Left lobe of liver (tissue), 2 donors: ENCODE measurements at places on chromosomes 12 and 14. TPM values are rescaled to one million over a fixed set of nuclear protein-coding genes. Genes with fewer than 3 reads are reported as not detected.

- DNase-seq = no peak
These were observed 7.3 kb upstream of the TCHP start for GRCh38 chr12:109892748-109893147.

- no peak for DNase-seq
These were observed 22.5 kb upstream of the ATP2B1 start for GRCh38 chr12:89731089-89731488.

GRCh38 chr12:124398578-124399227, 103.8 kb downstream of the RFLNA start:
- no peak for DNase-seq

DNA sequence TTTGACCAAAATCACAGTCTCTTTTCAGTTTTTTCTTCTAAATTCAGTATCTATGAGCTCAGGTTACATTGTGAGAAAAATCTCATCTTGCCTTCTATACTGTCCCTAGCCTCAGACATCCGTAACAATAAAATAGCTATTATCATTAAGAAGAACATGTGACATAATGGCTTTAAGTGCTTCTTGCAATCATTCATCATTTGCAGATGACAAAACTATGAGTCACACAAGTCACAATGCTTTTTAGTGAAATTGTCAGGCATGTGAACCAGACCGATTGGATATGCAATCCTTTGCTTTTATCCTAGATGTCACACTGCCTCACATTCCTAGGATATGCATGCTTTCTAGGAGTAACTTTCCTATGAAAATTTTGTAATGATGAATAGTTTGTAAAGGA, 313.1 kb downstream of the SLC6A15 start:
- no peak for DNase-seq

GRCh38 chr14:80364274-80364673, 153.0 kb upstream of the DIO2 start:
- no peak for DNase-seq

GRCh38 chr14:95472819-95473251, 43.6 kb downstream of the SYNE3 start:
- no peak for DNase-seq

DNA sequence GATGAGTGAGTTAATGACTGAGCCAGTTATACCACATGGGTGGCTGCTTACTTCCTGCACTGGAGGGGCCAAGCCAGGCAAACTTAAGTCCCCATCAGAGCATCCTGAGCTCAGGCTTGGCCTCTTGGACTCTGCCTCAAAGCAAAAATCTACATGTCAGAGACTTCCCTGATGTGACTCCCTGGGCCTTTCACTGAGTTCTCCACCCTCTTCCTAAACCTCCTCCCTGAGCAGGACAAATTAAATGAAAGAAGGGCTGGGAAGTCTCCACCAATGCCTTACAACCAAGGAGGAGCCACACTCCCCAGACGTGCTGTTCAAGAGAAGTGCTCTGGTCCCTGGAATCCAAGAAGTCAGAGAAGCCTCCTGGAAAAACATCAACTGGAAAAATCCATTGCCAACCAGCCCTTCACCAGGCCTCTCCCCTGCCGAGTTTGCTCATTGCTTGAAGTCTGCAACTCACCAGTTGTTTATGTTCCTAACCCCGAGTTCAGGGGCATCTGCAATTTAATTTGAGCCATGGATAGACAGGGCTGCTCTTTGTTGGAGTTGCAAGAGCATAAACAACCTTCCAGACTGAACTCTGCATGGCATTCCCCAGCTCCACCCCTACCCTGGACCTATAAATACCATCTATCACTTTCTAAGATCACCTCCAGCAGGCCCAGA, 160.5 kb downstream of the ANO2 start:
- DNase-seq = no peak

BEGAIN gene
- 0.70 TPM for total RNA-seq

- no peak for DNase-seq
These were observed 75.5 kb upstream of the DCD start for GRCh38 chr12:54723379-54724256.

GRCh38 chr14:55354500-55354899, 57.1 kb downstream of the ATG14 start:
- peak; percentile 47 for DNase-seq

DNA sequence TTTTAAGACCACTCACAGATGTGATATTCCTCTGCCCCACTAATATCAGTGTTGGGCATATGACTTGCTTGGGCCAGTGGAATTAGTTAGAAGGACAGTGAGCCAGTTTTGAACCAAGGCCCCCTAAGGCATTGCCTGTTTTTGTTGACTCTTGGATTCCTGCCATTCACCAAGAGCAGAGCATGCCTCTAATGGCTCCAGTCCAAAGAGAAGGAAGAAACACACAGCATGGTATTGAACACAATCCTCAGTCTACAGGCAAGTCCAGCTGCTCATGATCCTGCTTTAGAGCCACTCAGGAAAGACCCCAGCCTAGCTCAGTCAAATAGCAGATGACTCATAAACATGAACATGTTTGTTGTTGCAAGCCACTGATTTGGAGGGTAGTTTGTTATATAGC, 1201.5 kb downstream of the BCL11B start:
- DNase-seq = no peak

GRCh38 chr12:123388951-123389559, 5.1 kb downstream of the KMT5A start:
- DNase-seq = no peak

- DNase-seq = no peak
These were observed 236.4 kb downstream of the PCNX1 start for GRCh38 chr14:71143381-71144290.

MYF6 gene
- total RNA-seq = not detected

DCN gene
- total RNA-seq = 108 TPM

MYH6 gene
- not detected for total RNA-seq

DNA sequence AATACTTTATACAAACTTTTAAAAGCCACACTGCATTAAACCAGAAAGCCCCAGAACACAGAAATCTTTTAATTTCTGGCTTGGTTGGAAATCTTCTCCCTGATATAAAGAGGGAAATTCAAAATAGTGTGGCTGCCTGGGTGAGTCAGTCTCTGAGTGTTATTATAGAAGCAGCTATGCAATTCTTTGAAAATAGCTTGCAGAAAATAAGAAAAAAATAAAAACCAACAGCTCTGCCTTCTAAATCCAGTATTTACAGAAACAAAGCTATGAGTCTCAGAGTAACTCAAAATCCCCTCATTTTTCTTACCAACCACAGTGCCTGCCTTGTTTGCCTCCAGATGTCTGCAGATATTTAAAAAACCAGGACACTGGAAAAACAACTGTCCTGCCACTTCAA, 68.6 kb upstream of the FERMT2 start:
- DNase-seq = no peak

- DNase-seq = no peak
These were observed 9.0 kb upstream of the SIX1 start for GRCh38 chr14:60658211-60658690.

LRP1 gene
- 370 TPM for total RNA-seq

- DNase-seq = no peak
These were observed 172.3 kb downstream of the NDUFA12 start for GRCh38 chr12:94831081-94831751.
